ENCODE measurements at places on chromosomes 5 and 9.

GRCh38 chr9:134123764-134124128 lies 12.1 kb upstream of the WDR5 start:
- no peak for DNase-seq

DNA sequence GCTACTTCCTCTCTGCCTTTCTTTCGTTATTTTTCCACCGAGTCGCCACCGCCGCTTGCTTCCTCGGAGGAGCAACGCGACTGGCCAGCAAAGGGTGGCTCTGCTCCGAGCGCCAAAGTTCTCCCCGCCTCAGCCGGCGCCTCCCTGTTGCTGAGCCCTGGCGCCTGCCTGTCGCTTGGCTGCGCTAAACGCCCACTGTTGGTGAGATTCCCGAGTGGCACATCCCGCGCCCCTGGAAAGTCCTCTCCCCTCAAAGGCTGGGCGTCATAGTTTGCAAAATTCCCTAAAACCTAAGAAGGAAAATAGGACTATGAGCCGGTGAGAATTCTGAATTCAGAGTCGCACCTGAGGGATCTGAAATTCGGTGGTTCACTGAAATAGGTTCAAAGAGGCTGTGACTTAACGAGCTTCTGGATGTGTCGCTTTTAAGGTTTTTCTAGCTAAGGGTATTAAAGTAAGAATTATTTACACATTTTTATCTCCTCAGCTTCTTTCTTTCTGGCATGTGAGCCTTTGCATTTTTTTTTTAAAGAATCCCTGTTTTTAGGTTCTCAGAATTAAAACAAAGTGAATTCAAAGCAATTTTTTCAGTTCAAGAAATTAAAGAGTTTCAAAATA lies at the start of gene GRIN3A:
TSS of gene GRIN3A (minus strand) at position 82 of the 618 bp plus-strand sequence. CDS start 668 bp downstream, outside the sequence.
- DNase-seq: peak; percentile 71

DNA sequence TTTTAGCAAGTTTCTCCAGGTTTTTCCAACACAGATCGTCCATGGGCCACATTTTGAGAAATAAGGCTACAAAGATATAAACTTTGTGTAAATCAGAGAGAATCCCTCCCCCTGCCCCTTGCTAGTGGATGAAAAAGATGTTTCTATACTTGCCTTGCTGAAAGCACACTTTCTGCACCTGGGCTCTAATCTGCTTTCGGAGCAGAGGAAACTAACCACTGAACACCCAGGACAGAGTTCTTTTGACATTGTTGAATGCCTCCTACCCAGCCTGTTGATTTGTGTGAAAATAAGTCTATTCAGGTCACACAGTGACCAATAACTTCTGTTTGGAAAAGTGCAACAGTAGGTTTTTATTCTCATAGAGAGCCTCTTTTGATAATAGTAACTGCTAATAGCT lies 7.5 kb downstream of the ADRB2 start:
- DNase-seq: no peak

DNA sequence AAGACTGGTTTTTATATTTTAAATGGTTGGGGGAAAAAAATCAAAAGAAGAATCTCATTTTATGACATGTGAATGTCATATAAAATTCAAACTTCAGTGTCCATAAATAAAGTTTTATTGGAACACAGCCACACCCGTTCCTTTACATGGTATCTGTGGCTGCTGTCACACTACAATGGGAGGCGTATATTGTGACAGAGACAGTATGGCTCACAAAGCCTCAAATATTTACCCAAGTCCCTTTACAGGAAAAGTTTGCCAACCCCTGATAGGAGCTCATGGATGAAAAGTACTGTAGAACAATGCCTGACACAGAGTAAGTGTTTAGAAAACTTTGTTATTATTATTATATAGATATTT lies 5.2 kb upstream of the DUSP1 start:
- DNase-seq: no peak

DNA sequence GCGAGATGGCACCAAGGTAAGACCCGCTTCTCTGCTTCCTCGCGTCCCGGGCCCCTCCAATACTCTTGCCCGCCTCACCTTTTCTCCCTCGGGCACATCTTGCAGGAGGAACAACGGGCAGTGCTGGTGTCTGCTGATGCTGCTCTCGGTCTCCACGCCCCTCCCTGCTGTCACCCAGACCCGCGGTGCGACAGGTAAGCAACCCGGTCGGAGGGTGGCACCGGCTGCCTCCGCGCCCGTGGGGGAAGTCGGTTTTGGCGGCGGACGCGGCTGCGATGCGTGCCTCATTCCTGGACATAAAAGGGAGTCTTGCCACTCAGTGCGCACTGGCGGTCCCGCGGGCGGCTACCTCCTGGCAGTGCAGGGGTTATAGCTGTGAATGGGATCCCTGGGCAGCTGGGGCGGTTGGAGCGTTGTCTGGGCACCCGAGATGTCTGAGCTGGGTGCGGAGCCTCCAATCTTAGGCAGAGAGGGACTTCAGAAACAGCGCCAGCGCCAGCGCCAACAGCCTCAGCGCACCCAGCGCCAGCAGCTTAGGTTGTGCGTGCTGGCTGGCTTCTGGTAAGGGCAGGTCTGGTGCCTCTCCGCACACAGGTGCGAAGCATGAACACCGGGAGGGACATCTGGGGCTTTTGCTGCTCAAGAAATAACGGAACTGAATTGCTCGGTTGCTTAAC lies 488 bp downstream of the COL15A1 start:
- no peak for DNase-seq

- no peak for DNase-seq
Observed at GRCh38 chr5:67003685-67003934, 193.0 kb downstream of the CD180 start.

Data from NCI-H510A treated with DMSO at 0.1 percent for 48 hours (cell line).